ENCODE measurements at places on chromosomes 12 and 14.

- peaks cover 31% of the 10 kb centered on the region for H3K27me3 ChIP-seq
- H3K4me1 ChIP-seq: peaks cover 7% of the 10 kb centered on the region
- H3K27ac ChIP-seq: no peak overlapping the region
- no peak overlapping the region for H3K4me3 ChIP-seq
Observed at GRCh38 chr14:104634138-104634760, 29.7 kb upstream of the TMEM179 start.

- peaks cover 9% of the 10 kb centered on the region for H3K36me3 ChIP-seq
- no peak overlapping the region for H3K27ac ChIP-seq
- H3K27me3 ChIP-seq: no peaks in the 10 kb centered on the region
- no peak overlapping the region for H3K4me3 ChIP-seq
- no peak for DNase-seq
- H3K4me1 ChIP-seq: no peaks in the 10 kb centered on the region
Observed at GRCh38 chr14:70982200-70982599, 74.9 kb downstream of the PCNX1 start.

GRCh38 chr12:89492883-89493282 is 31.7 kb downstream of the GALNT4 start:
- H3K27me3 ChIP-seq: no peaks in the 10 kb centered on the region
- no peaks in the 10 kb centered on the region for H3K4me1 ChIP-seq
- peaks cover 9% of the 10 kb centered on the region for H3K36me3 ChIP-seq
- no peak overlapping the region for H3K27ac ChIP-seq

DNA sequence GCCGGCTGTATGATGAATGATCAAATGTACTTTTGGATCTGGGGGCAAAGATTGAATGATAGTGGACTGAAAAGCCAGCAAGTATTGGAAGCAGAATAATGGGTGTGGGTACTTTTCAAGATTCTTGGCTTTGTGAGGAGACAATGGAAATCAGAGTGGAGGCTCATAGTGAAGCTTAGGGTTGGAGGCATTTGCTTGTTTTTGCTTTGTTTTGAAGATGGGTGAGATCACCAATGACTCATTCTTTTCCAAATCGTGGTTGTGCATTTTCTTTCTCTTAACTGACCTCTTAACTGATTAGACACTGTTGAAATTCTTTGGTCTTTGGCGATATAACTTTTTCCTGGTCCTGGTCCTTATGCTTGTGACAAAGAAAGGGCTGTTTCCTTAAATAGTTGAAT is 54.4 kb downstream of the PELI2 start:
- H3K27ac ChIP-seq: no peak overlapping the region
- H3K36me3 ChIP-seq: no peaks in the 10 kb centered on the region
- DNase-seq: no peak
- H3K4me1 ChIP-seq: no peaks in the 10 kb centered on the region
- H3K27me3 ChIP-seq: no peaks in the 10 kb centered on the region

- no peaks in the 10 kb centered on the region for H3K36me3 ChIP-seq
- H3K27ac ChIP-seq: no peak overlapping the region
- no peak for DNase-seq
- H3K27me3 ChIP-seq: no peaks in the 10 kb centered on the region
Observed at GRCh38 chr14:70893062-70893845, 14.0 kb upstream of the PCNX1 start.

DNA sequence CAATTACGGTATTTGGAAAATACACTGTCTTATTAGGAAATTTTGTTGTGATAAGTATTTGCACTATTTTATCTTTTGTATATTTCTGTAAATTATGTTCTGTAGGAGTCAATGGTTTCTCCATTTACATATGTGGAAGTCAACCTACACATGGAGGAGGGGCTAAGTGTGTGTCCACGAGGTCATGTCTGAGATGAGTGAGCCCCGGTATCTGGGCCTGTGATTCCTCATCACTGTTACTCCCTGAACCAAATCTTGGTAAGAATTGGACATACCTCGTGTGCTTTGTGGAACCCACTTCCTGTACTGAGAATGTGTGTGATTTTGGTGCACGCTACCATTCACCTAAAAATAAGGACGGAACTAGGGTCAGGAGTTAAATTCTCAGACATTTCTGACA is 1105.5 kb downstream of the TMEM121 start:
- no peak overlapping the region for H3K4me3 ChIP-seq
- no peaks in the 10 kb centered on the region for H3K27me3 ChIP-seq
- no peak for DNase-seq
- no peaks in the 10 kb centered on the region for H3K4me1 ChIP-seq
- peaks cover 5% of the 10 kb centered on the region for H3K36me3 ChIP-seq
- no peak overlapping the region for H3K27ac ChIP-seq

GRCh38 chr12:77232045-77232444 is 166.7 kb upstream of the E2F7 start:
- no peak overlapping the region for H3K4me3 ChIP-seq
- H3K4me1 ChIP-seq: peaks cover 10% of the 10 kb centered on the region
- H3K27ac ChIP-seq: no peak overlapping the region
- peaks cover 24% of the 10 kb centered on the region for H3K27me3 ChIP-seq
- H3K36me3 ChIP-seq: no peaks in the 10 kb centered on the region

- peak overlapping the region; percentile 4 for H3K27ac ChIP-seq
- peaks cover 15% of the 10 kb centered on the region for H3K4me1 ChIP-seq
- no peaks in the 10 kb centered on the region for H3K27me3 ChIP-seq
- no peak overlapping the region for H3K4me3 ChIP-seq
Observed at GRCh38 chr14:44180975-44181374, 326.1 kb downstream of the FSCB start.

- no peaks in the 10 kb centered on the region for H3K27me3 ChIP-seq
- peaks cover 2% of the 10 kb centered on the region for H3K36me3 ChIP-seq
- H3K27ac ChIP-seq: no peak overlapping the region
Observed at GRCh38 chr12:47164724-47165439, 85.1 kb upstream of the AMIGO2 start.

GRCh38 chr14:104438166-104438887 is 141.2 kb upstream of the C14orf180 start:
- no peak overlapping the region for H3K27ac ChIP-seq
- peaks cover 13% of the 10 kb centered on the region for H3K27me3 ChIP-seq
- H3K4me3 ChIP-seq: no peak overlapping the region
- no peak for DNase-seq
